Left cardiac atrium (tissue), 4 donors: ENCODE measurements at places on chromosomes 2 and 18. TPM values are rescaled to one million over a fixed set of nuclear protein-coding genes. Genes with fewer than 3 reads are reported as not detected.

DNA sequence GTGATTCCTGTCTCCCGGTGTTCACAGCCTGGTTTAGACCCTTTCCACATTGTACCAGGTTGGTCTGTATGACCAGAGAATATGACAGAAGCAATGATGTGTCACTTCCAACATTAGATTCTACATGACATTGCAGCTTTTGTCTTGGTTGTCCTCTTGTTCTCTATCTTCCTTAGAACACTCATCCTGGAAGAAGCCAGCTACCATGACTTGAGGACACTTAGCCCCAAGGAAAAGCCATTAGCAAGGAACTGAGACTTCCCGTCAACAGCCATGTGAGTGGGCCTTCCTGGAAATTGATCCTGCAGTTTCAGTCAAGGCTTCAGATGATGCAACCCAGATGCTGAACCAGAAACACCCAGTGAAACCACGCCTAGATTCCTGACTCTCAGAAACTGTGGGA, 143.3 kb downstream of the MREG start:
- DNase-seq, result peak; percentile 28

DNA sequence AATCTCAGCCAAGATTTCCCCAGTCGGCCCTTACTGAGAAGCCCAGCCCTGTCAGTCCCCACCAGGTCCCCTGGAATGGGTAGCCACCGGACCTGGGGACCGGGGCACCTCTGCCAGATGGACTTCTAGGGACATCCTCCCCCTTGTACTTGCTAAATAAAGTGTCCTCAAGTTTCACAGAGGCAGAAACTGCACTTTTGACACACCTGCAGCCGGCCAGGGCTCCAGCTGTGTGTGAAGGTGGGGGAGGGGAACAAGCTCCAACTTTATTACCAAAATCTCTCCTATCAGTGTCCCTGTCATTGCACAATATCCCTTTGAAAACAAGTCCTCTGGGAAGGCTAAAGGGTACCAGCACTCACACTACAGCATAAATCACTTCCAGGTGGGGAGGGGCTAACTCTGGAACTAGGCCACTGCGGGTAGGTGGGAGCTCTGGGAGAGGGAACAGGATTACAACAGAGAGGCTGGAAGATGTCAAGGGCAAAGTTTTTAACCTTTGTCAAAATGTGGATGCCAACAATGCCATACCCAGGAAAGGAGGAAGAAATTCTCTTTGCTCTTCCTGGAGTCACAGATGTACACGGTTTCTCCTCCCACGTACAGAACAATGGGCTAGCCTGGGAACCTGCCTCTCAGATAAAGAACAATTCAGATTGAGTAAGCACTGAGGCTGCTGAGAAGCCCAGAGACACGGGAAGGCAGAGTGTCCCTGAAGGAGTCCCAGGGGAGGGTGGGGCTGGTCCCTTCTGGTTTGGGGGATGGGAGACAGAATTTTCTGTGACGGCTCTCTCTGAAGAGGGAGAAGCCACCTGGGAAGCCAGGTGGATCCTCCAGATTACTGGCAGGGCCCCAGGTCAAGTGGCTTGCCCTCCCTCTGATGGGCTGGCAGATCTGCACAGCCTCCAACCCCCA, 11.0 kb downstream of the SDC1 start:
- no peak for DNase-seq

- DNase-seq, result no peak
Measured at GRCh38 chr18:13628211-13628610, 98.1 kb downstream of the FAM210A start.

DNA sequence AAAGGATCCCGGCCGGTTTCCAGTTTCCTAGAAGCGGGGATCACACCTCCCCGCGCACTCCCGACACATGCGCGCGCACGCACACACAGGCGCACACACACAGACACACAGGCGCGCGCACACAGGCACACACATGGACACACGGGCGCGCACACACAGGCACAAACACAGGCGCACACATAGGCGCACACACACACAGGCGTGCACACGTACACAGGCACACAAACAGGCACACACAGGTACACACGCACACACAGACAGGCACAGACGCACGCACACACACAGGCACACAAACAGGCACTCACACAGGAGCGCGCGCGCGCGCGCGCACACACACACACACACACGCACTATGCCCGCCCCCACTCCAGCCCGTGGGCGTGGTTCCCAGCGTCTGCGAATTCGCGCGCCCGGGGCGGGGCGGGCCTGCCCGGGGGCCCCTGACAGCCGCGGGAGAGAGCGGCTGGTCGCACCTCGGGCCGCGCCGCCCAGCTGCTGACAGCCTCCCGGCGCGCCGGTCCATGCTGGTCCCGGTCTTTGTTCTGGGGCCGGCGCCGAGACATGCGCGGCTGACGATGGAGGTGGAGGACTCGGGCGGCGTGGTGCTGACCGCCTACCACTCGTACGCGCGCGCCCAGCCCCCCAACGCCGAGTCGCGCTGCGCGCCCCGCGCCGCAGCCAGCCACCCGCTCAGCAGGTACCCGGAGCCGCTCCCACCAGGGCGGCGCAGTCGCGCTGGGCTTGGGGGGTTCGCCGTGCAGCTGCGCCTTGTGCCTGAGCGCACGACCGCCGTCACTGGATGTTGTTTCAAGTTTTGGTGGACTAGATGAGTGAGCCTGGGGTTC, at the start of gene ARHGAP28:
TSS of gene ARHGAP28 (plus strand) at position 470 of the 845 bp plus-strand sequence. CDS start at position 576, 106 bp downstream.
- DNase-seq, result peak; percentile 83

DNA sequence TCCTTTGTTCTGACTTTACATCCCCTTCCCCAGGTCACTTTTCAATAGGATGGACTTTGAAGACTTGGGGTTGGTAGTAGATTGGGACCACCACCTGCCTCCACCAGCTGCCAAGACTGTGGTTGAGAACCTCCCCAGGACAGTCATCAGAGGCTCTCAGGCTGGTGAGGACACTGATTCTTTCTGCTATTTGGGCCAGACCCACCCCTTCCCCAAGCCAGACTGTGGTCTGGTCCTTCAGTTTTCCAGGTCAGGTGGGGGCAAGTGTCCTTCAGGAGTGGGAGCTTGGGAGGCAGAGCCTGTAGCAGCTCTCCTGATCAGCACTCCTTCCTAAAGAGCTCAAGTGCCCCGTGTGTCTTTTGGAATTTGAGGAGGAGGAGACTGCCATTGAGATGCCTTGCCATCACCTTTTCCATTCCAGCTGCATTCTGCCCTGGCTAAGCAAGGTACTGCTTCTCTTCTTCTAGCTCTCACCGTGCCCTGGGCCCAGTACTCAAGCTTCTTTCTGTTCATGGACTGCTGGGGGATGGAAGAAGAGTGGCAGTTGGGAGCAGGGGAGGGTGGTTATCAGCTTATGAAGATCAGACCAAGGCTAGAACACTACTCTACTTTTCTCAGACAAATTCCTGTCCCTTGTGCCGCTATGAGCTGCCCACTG, 1.1 kb downstream of the RNF181 start:
- DNase-seq, result no peak

- DNase-seq, result no peak
Measured at GRCh38 chr2:152072011-152072410, 26.8 kb downstream of the CACNB4 start.

GRCh38 chr2:46435796-46436360, 43.5 kb upstream of the TMEM247 start:
- no peak for DNase-seq

DNA sequence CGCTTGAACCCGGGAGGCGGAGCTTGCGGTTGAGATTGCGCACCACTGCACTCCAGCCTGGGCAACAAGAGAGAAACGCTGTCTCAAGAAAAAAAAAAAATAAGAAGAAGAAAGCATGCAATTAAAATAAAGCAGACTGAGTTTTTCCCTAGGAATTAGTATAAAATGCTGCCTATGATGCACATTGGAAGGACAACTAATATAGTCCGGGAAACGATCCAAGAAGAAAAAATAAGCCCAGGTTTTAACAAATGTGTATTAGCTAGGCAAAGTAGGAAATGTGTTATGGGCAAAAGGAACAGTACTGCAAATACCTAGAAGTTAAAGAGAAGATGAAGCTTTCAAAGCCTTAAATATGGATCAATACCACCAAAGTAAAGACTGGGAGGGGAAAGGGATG, 64.0 kb downstream of the SPIRE1 start:
- no peak for DNase-seq

- no peak for DNase-seq
Measured at GRCh38 chr2:3449086-3449485, 69.6 kb downstream of the TRAPPC12 start.

GRCh38 chr2:24466871-24467870, 23.9 kb upstream of the NCOA1 start:
- no peak for DNase-seq

DNA sequence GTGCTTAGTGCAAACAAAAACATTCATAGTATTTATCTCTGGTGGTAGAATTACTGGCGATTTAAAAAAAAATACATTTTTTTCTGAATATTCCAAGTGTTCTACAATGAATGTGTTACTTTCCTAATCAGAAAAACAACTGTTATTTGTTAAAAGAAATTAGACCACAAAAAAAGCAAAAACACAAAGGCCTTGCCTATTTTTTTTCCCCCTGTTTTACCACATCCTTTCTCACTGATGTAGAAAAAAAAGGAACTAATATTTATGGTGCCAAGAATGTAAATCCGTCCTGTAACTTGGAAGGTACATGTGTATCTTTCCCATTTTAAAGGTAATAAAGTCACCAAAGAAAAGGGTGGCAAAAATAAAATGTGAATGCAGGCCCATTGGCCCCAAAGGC, 28.4 kb upstream of the MGAT4A start:
- no peak for DNase-seq

DNA sequence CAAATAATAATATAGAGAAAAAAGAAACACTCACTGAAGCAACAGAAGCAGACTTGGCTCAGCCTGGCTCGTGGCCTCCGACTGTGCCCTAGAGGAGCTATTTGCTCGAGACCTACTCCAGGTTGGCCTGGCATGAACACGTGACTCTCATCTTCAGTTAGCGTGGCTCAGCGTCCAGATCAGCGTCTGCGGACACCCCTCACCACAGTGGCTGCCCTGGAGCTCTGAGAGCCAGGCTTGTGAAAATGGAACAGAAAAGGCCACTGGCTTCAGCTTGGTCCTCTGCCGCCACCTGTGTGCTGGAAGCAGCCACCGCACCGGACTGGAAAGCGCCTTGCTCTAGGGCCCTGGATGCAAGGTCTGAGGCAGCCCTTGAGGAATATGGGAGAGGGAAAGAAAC, 1184.0 kb upstream of the GYPC start:
- DNase-seq, result no peak

DNA sequence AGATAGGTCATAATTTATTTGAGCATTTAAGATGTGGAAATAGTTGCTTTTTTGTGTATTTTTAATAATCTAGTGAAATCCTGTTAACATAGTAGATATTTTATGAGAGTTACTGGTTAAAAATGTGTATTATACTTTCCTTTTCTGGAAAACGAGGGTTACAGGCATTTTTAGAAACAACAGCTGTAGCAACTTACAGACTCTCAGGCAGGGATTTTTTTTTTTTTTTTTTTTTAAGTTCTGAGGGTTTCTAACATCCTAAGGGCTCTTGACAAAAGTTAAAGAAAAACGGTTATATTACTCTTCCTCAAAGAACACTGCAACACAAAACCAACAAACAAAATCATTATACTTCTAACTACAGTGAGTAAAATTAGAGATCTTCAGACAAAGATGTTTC, 205.9 kb downstream of the ACKR3 start:
- no peak for DNase-seq

- DNase-seq, result no peak
Measured at GRCh38 chr2:32851777-32852439, 94.8 kb upstream of the LTBP1 start.

GRCh38 chr2:212677466-212677865, 138.9 kb upstream of the ERBB4 start:
- no peak for DNase-seq

GRCh38 chr2:239949537-239949936, 75.6 kb downstream of the NDUFA10 start:
- DNase-seq, result peak; percentile 3

GRCh38 chr18:13380691-13381070, 162.1 kb downstream of the LDLRAD4 start:
- DNase-seq, result no peak

- DNase-seq, result no peak
Measured at GRCh38 chr2:17115042-17115441, 403.2 kb downstream of the RAD51AP2 start.

GRCh38 chr2:56191617-56192016, 7.8 kb downstream of the CCDC85A start:
- DNase-seq, result no peak

- DNase-seq, result no peak
Measured at GRCh38 chr2:24075259-24075658, 867 bp downstream of the SF3B6 start.

- DNase-seq, result no peak
Measured at GRCh38 chr2:116238511-116238910, 1576.0 kb upstream of the DDX18 start.

- peak; percentile 17 for DNase-seq
Measured at GRCh38 chr2:233468741-233469110, 97.9 kb downstream of the USP40 start.

- DNase-seq, result no peak
Measured at GRCh38 chr2:29323301-29323700, 208.1 kb downstream of the CLIP4 start.

GRCh38 chr2:204336153-204336744, 209.0 kb upstream of the PARD3B start:
- no peak for DNase-seq

DNA sequence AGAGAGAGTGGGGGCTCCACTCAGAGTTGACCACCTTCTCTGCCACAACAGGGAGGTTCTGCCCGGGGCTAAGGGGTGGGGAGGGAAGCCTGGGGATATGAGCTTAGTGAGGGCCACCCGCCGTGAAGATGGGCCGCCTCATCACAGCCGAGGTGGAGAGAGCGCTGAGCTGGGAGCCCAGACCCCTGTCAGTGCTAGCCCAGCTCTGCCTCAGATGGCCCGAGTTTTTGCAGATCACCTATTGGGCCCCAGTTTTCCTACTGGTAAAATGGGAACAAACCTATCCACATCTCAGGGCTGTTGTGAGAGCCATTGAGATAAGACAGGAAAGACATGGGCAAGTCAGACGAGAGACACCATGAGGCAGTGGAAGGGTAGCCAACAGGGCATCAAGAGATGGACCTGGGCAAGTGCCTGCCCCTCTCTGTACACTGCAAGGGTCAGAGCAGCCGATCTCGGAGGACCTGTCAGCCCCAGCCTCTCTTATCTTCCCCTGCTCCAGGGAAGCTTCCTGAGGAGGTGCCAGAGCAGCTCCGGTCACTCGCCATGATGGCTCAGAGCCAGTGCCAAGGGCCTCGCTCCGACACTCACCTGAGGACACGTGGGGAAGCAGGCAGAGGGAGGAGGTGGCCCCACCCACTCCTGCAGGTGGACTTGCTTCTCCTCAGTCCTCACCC, 88.9 kb downstream of the MCFD2 start:
- DNase-seq, result no peak

Gene SKA1
- 0.21 TPM for total RNA-seq

Gene CSRNP3
- 3.0 TPM for total RNA-seq

Gene TMEM247
- total RNA-seq, result not detected

Gene CEP68
- 12.6 TPM for total RNA-seq

Gene OBSL1
- total RNA-seq, result 121 TPM

Gene IL1R1
- 124 TPM for total RNA-seq

Gene FEV
- total RNA-seq, result not detected

Gene CYRIA
- total RNA-seq, result 4.9 TPM

Gene ATP6V1B1
- 0.89 TPM for total RNA-seq

Gene RNU2-63P
- not detected for total RNA-seq

Gene EFHD1
- total RNA-seq, result 16.9 TPM

Gene POTEF
- not detected for total RNA-seq

Gene ERFE
- total RNA-seq, result 1.2 TPM

Gene ANKRD53
- 1.8 TPM for total RNA-seq

Gene ABCB11
- 0.37 TPM for total RNA-seq

Gene SCYGR4
- not detected for total RNA-seq

Gene TUBB8B
- total RNA-seq, result not detected

Gene VWC2L
- not detected for total RNA-seq
